Esophagus muscularis mucosa (tissue), 4 donors: ENCODE measurements at places on chromosomes 5 and 9. TPM values are rescaled to one million over a fixed set of nuclear protein-coding genes. Genes with fewer than 3 reads are reported as not detected.

GRCh38 chr5:142245786-142246185 is 79.0 kb downstream of the SPRY4 start:
- no peak for DNase-seq

PCDHGB6 gene
- total RNA-seq: 8.4 TPM

DNA sequence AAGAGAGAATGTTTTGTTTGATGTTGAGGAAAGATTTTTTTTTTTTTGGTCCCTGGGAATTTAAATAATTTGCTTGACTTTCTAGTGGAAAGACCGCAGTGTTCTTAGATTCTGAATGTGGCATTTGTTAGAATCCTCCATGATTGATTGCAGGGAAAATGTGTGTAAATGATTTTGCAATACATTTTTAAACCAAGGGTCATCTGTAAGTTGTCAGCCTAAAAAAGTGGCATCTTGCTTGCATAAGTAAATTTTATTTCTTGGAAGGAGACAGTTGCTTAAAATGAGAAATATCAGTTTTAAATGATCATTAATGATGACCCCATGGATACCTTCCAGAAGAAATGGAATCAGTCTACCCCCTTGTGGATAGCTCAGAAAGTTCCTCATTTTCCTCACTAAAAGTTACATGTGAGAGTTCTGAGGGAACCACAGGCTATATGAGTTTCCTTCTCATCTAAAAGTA is 105.1 kb upstream of the SLC25A48 start:
- no peak for DNase-seq

SMIM23 gene
- total RNA-seq: not detected

GRCh38 chr5:97840643-97841042 is 657.6 kb upstream of the RIOK2 start:
- no peak for DNase-seq

GRCh38 chr5:155416765-155417164 is 403.2 kb downstream of the KIF4B start:
- DNase-seq: no peak

COL15A1 gene
- 134 TPM for total RNA-seq

- no peak for DNase-seq
Measured at GRCh38 chr9:3906437-3907213, 380.8 kb upstream of the RFX3 start.

CRHBP gene
- not detected for total RNA-seq
